ENCODE measurements at places on chromosomes 3 and 15. TPM values are rescaled to one million over a fixed set of nuclear protein-coding genes. Genes with fewer than 3 reads are reported as not detected.

The PDIA5 gene
- total RNA-seq, result 30.2 TPM

The ARIH2 gene
- 52.5 TPM for total RNA-seq

The CYP1A2 gene
- not detected for total RNA-seq

The ZNF501 gene
- total RNA-seq, result not detected

The CGNL1 gene
- total RNA-seq, result 0.81 TPM

The GTF2A2 gene
- total RNA-seq, result 190 TPM

The B4GALT4 gene
- 126 TPM for total RNA-seq

The ANKUB1 gene
- not detected for total RNA-seq

The PATL2 gene
- 0.16 TPM for total RNA-seq

The SEMA6D gene
- total RNA-seq, result not detected

The PP2D1 gene
- total RNA-seq, result not detected

The CCDC9B gene
- 19.3 TPM for total RNA-seq

The EXD1 gene
- total RNA-seq, result not detected

The PAK6 gene
- total RNA-seq, result 0.17 TPM

The FAM3D gene
- total RNA-seq, result not detected

The PARP15 gene
- total RNA-seq, result not detected

The GCNT3 gene
- 123 TPM for total RNA-seq

The MME gene
- total RNA-seq, result not detected

The LRRFIP2 gene
- total RNA-seq, result 57.5 TPM

The LRTM1 gene
- total RNA-seq, result not detected

The STOML1 gene
- 11.8 TPM for total RNA-seq

The PLA2G4F gene
- total RNA-seq, result not detected

The FBLN2 gene
- 2.5 TPM for total RNA-seq

The MESP1 gene
- total RNA-seq, result 6.8 TPM

The STXBP5L gene
- not detected for total RNA-seq

The RPP25 gene
- total RNA-seq, result 25.6 TPM

The VIPR1 gene
- 1.7 TPM for total RNA-seq

The CPLX3 gene
- total RNA-seq, result 0.06 TPM

The GOLGA8J gene
- total RNA-seq, result not detected

The APOD gene
- 1.2 TPM for total RNA-seq

The PPP1R14D gene
- total RNA-seq, result not detected

The MEGF11 gene
- 0.53 TPM for total RNA-seq
